ENCODE measurements at places on chromosomes 11 and 22. TPM values are rescaled to one million over a fixed set of nuclear protein-coding genes. Genes with fewer than 3 reads are reported as not detected.

FGF19 gene
- not detected for polyA plus RNA-seq

PHETA2 gene
- 0.67 TPM for polyA plus RNA-seq

MUC5AC gene
- not detected for polyA plus RNA-seq

MIOX gene
- polyA plus RNA-seq, result not detected

C11orf91 gene
- not detected for polyA plus RNA-seq

DEUP1 gene
- not detected for polyA plus RNA-seq

NRIP3 gene
- polyA plus RNA-seq, result 0.10 TPM

ELFN2 gene
- polyA plus RNA-seq, result 0.02 TPM

CNTF gene
- polyA plus RNA-seq, result not detected

RBMXL2 gene
- polyA plus RNA-seq, result not detected

SAA2 gene
- polyA plus RNA-seq, result not detected

OSBPL5 gene
- 8.5 TPM for polyA plus RNA-seq

GDPD4 gene
- polyA plus RNA-seq, result not detected

CTTN gene
- not detected for polyA plus RNA-seq

FGF4 gene
- not detected for polyA plus RNA-seq

GRCh38 chr11:78037056-78037455 is 14.0 kb upstream of the KCTD14 start:
- DNase-seq, result no peak

GRCh38 chr11:26992031-26992541 is 1.8 kb upstream of the FIBIN start:
- no peak for DNase-seq

DNA sequence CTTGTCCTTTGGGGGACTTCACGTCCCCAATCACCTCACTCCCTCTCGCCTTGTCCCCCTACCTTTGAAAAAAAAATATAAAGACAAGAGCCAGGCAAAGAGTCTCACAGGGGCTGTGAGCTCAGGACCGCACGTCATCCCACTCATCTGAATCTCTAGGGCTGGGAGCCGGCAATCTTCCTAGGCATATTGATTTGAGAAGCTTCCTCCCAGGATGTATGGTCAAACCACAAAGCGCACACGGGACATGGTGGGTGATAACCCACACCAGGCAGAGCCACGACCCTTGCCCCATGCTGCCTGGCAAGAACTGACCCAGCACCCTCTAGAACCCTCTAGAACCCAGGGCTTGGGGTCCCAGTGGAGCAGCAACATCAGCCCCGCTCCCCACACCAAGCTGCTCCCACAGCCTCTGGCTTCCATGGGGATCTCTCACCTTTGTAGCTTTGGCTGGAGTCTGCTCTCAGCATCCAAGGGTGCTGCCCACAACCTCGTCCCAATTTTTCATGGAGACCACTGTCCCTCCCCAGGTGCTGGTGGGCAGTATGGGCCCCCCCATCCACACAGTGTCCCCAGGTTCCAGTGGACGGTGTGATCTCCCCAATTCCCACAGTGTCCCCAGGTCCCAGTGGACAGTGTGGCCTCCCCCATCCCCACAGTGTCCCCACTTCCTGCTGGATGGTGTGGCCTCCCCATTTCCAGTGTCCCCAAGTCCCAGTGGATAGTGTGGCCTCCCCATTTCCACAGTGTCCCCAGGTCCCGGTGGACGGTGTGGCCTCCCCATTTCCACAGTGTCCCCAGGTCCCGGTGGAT is 85.2 kb upstream of the FGF3 start:
- no peak for DNase-seq

DNA sequence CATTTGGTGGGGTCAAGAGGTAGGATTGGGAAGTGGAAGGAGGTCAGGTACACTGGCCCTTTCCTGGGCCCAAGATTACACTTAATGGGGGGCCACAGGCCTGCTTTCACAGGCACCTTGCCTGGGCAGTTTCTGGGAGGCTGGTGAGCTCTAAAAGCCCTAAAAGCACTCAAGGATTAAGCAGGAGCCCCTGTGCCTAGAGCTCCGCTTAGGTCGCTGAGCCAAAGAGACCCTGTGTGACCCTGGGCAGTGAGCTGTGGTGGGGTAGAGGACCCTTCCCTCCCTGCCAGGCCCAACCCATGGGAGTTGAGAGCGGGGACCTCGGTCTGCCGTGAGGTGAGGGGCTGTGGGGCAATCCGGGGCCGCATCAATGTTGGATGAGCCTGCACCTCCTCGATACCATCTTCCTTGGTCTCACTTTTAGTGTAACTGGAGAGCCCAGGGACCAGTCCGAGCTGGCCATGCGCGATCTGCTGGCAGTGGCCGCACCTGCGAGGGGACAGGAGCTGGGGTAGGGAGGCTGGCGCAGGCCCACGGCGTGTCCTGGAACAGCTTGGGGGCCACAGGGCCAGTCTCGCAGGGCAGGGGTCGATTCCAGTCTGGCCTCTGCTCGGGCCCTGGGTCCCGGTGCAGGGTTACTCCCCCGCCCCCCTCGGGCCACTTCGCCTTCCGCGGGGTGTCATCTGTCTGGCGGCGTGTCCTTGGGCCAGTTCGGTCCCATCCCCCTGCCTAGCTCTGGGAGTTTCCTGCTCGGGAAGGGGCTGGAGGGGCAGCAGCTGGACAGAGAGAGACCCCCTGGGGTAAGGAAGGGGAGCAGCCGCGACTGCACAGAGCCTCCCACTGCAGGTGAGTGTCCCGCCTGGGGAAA is 44.3 kb downstream of the EIF3F start:
- no peak for DNase-seq

- peak; percentile 55 for DNase-seq
Observed at GRCh38 chr11:1336836-1337646, 27.6 kb upstream of the TOLLIP start.

DNA sequence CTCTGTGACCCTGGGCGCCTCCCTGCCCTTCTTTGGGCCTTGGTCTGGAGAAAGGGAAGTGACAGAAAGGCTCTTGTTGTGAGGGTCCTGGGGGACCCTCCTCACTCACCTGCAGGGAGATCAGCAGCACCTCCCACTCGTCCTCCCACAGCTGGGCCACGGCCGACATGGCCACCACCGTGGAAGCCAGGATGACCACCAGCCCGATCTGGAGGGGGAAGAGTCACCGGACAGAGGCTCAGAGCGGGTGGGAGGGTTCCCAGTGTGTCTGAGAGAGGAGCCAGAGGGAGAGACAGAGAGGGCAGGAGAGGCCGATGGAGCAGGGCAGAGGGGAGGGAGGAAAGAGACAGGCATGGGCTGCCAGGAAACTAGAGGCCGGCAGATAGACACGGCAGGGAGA is 16.8 kb upstream of the KLHL35 start:
- no peak for DNase-seq

DNA sequence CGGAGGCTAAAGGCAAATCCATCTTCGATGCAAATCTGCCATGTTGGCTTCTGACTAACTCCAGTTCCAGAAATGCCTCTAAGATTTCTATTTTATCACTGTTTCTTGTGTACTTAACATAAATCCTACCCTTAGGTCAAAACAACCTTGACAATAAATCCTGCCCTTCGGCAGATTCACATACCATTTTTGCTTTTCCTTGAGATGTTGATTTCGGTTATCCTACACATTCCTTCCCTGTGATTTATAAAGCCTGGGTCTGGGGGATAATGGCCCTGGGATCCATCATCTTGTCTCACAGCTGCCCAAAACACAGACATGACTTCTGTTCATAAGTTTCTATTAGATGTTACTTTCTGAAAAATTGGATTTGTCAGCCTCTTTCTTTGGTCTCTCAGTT is 231.7 kb upstream of the CARD18 start:
- DNase-seq, result no peak

DNA sequence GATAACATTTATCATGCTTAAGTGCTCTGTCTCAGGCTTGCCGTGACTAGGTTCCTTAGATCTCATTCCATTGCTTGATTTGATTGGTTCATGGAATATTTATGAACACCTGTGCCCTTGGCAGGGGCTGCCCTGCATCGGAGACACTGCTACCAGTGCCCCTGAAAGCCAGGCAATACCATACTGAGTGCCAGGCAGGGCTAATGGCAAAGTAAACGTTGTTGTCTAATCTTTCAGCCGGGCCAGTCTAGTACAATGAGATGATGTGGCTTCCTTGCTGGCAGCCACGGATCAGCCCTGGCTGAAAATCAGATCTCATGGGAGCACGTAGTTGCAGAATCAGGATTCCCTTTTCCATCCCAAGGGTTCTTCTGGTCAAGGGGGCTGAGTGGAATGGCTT is 5.0 kb upstream of the PGA3 start:
- no peak for DNase-seq

DNA sequence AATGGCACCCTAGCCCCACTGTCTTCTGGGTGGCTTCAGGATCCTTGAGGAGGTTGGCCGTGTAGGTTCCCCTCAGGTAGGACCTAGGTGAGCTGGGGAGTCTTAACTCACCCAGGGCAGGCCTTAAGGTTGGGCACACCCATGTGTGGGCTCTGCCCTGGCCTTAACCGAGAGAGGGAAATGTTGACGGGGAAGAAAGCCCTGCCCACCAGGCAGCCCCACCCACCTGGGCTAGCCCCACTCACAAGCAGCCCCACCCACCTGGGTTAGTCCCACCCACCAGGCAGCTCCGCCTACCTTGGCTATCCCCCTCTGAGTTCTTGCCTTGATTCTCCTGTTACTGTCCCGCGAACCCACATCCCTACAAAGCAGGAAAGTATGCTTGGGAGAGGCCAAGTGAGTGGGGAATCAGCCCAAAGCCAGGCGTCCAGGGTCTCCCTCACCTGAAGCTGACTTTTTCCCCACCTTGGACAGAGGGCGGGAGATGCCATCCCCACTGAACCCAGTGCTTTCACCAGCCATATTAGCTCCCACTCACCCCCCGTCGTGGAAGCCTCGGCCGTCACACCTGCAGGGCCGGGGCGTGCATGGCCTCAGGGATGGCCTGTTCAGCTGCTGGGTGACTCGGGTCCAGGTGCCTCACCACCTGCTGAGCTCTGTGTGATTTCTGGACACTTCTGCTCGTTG is at the start of gene MYEOV:
TSS of gene MYEOV (plus strand) at position 337 of the 687 bp plus-strand sequence. CDS start 1,200 bp downstream, outside the sequence.
- peak; percentile 50 for DNase-seq

DNA sequence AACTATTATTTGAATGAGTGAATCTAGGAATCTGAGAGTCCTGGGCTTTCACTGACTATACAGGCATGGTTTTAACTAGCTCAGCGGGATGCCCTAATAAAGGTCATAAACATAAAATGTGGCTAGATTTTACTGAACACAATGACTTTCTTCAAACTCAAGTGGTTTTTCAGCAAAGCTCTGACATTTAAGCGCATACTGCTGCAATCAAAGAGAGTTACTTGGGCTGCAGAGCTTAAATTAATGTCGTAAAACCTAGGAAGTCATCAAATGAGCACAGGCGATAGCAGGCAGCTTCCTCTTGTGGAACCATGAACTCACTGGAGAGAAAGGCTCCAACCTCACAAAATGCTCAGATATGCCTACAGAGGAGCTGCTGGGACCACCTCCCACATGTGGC is 6.7 kb downstream of the CSNK2A3 start:
- DNase-seq, result no peak

- no peak for DNase-seq
Observed at GRCh38 chr11:100691896-100692653, 5.0 kb downstream of the ARHGAP42 start.

GRCh38 chr11:61022311-61023085 is 51.0 kb downstream of the CD6 start:
- DNase-seq, result no peak

GRCh38 chr11:86183694-86184093 is 60.9 kb upstream of the EED start:
- no peak for DNase-seq

DNA sequence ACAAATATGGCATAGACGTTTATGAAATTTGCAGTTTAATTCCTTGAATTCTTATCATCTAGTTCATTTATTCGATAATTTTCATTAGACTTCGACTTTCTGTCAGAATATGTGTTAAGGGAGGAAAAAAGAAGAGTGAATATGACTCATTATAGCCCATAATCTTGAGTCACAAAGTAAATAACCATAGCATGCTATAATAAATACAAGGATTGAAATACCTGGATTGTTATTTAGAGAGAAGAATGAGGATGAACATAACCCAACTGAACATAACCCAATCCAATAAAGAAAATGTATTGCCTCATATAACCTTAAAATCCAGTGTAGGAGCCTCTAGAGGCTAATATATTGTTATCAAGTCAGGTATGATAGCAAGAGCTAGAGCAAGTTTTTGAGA is 1858.3 kb upstream of the RAG2 start:
- DNase-seq, result no peak

- no peak for DNase-seq
Observed at GRCh38 chr11:82974135-82974534, 72.6 kb downstream of the DDIAS start.

GRCh38 chr11:96132437-96132836 is 208.5 kb upstream of the MTMR2 start:
- DNase-seq, result no peak

GRCh38 chr11:116326146-116326545 is 446.6 kb downstream of the BUD13 start:
- no peak for DNase-seq

DNA sequence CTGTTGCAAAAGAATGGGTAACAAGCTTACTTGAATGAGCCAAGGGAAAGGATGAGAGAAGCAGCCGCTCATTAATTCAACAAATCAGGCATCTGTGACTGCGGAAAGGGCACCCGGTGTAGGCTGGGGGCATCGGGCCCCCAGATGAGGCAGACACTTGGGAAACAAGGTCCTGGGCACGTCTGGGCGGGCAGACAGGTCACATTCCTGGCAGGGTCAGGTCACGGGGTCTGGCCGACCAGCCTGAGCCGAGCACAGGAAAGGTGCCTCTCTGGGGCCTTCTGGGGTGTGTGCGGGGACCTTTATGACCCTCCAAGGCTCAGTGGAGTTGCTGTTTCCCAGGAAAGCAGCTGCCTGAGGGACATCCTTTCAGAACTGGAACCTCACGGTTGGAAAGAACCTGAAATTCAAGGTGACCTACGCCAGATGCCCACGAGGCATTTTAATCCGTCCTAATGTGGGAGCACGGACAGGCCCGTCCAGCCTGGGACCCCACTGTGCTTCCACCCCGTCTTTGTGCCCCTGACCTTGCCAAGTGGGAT is 57.1 kb downstream of the ST14 start:
- DNase-seq, result no peak

DNA sequence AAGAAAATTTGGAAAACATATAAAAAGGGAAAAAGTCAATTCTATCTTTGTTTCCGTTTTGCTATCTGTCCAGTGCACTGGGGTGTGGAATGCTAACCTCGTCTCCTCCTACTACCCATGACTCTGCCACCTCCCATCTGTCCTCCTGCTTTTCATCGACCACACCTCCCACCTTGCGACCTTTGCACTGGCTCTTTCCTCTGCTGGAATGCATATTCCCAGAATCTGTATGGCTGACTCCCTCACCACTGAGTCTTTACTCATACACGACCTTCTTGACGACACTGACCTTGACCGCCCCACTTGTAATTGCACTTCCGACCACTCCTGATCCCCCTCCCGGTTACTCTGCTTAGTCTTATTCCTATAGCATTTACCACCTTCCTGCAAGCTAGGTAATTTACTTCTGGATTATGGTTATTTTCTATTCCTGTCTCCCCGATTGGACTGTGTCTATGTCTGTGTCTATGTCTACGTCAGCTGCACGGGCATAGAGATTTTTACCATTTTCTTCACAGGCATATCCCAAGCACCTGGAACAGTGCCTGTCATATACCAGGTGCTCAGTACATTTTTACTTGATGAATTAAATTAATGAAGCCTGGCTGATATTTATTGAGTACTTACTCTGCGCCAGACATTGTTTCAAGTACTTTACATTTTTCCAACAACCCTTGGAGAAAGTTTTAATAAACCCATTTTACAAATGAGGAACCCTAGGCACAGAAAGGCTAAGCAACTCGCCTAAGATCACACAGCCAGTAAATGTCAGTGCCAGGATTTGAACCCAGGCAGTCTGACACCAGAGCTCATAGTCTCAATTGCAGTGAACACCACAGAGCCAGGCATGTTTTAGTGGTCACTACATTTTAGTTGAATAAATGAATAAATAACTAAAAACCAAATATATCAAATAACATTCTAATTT is 89.3 kb upstream of the SLC22A12 start:
- DNase-seq, result no peak

GRCh38 chr11:80816966-80817365 is 1376.1 kb upstream of the TENM4 start:
- DNase-seq, result no peak
